Natural killer cell treated with Interleukin-12 subunit alpha and Interleukin-12 subunit beta and Interleukin-15 and Interleukin-18, amount 100 ng/mL, for 72 hours (primary cell): ENCODE measurements at places on chromosomes 6 and 20. TPM values are rescaled to one million over a fixed set of nuclear protein-coding genes. Genes with fewer than 3 reads are reported as not detected.
A peak's percentile ranks its signal among the peaks of the same experiment; 100 is the strongest.

GRCh38 chr6:110295451-110296165, 62.5 kb downstream of the METTL24 start:
- no peaks in the 10 kb centered on the region for H3K36me3 ChIP-seq
- no peaks in the 10 kb centered on the region for H3K27me3 ChIP-seq
- H3K4me1 ChIP-seq: peaks cover 25% of the 10 kb centered on the region
- H3K27ac ChIP-seq: peak overlapping the region; percentile 74
- H3K4me3 ChIP-seq: peak overlapping the region; percentile 64
- no peak for DNase-seq

DNA sequence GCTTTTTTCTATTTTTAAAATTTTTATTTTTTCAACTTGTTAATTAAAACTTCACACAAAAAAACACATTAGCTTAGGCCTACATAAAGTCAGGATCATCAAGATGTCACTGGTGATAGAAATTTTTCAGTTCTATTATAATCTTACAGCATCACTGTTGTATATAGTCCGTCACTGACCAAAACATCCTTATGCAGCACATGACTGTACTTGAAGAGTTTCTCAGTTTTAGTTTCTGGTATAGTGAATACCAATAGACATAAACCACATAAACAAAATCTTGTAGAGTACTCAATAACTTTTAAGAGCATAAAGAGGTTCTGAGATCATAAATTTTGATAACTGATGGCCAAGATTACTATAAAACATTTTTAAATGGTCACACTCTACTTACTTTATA, 71.8 kb downstream of the ASCC3 start:
- no peak for DNase-seq
- peaks cover 15% of the 10 kb centered on the region for H3K36me3 ChIP-seq
- H3K27me3 ChIP-seq: no peaks in the 10 kb centered on the region
- H3K4me3 ChIP-seq: no peak overlapping the region
- peaks cover 25% of the 10 kb centered on the region for H3K4me1 ChIP-seq

DNA sequence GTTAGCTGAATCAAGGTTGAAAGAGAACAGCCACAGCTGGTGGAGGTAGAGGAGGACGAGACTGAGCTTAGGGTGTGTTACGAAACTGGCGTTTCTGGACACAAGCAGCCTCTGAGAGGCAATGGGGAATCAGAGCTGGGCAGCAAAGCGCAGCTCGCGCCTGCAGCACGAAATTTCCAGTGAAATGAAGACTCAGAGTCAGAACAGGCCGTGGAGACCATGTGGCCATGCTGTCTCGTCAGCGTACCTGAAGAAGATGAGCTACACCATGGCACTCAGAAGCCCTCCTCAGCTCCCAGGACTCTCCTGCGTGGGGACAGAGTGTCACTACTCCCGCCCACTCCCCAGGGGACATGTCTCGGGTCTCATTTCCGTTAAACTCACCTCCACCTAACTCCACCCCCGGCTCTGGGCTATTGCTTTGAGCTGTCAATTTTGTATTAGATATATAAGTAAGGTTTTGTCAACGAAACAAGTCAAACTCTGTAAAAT, 256.9 kb downstream of the ERMARD start:
- H3K27ac ChIP-seq: no peak overlapping the region
- peaks cover 9% of the 10 kb centered on the region for H3K36me3 ChIP-seq
- peaks cover 11% of the 10 kb centered on the region for H3K4me1 ChIP-seq
- no peak for DNase-seq

NKAPL gene
- total RNA-seq: not detected

SSTR4 gene
- total RNA-seq: not detected

GPLD1 gene
- 0.45 TPM for total RNA-seq

DNA sequence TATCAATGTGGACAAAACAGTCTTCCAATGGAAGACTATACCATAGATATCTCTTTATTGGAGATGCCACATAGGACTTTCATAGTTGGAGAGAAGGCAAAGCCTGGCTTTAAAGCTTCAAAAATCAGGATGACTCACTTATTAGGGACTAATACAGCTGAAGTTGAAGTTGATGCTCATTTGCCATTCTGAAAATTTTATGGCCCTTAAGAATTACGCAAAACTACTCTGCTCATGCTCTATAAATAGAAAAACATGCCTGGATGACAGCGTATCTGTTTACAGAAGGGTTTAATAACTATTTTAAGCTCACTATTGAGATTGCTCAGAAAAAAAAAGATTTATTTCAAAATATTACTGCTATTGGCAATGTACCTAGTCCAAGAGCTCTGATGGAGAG, 155.5 kb upstream of the DST start:
- H3K27ac ChIP-seq: no peak overlapping the region
- no peaks in the 10 kb centered on the region for H3K36me3 ChIP-seq
- H3K4me1 ChIP-seq: no peaks in the 10 kb centered on the region
- peaks cover 3% of the 10 kb centered on the region for H3K27me3 ChIP-seq
